ENCODE measurements at places on chromosomes 1 and 21.
A peak's percentile ranks its signal among the peaks of the same experiment; 100 is the strongest.

DNA sequence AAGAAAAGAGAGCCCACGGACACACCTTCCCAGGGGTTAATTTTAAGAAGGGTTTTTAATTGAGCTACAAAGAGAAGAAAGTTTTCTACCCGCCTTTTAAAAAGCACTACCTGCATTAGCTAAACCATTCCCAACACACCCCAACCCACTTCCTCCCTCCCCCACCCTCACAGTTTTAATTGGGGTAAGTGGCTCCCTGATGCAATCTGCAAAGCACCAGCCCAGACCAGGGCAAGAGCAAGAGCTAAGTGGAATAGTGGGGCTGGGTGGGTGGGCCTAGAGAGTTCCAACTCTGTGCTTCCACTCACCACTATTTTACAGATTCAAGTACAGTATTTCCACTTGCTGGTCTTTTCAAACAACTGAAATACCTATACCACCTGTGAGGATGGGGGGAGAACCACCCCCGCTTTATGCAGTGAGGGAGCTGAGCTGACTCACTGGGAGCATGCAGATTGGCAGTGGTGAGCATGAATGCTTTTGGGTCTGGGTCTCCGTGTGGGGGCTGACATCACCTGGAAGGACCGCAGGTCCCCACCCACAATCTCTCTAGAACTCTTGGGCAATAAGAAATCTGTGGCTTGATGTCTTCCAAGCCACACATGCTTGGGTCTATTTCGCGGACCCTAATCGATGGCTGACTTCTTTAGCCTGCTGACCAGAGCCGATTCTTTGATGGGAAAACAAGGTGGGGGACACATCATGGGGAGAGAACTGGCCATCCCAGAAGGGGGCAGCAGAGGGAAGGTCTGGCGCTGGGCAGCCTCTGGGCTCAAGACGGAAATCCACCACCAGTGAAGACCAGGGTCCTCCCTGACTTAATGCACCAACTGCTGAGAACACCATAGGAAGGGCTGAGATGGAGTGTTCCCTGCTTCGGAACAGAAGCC lies 95.5 kb downstream of the SSBP3 start:
- DNase-seq = peak; percentile 10

DNA sequence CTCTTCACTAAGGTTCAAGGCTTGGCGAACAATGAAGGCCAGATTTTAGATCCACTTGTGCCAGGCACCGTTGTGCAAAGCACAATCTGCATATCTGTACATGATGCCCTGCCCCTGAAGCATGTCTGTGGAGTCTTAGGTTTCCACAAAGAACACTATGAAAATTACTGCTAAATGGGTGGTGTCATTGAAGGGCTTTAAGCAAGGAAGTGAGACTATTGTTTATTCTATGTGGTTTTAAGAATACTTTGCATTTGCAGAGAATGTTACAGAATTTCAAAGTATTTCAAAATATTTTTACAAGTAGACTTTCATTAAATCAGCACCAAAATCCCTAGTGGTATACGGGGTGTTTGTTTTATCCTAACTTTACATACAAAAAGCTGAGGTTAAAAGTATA lies 8.8 kb downstream of the TSEN15 start:
- DNase-seq = no peak

GRCh38 chr21:45154511-45155508 lies 80.4 kb downstream of the ADARB1 start:
- DNase-seq = peak; percentile 13

DNA sequence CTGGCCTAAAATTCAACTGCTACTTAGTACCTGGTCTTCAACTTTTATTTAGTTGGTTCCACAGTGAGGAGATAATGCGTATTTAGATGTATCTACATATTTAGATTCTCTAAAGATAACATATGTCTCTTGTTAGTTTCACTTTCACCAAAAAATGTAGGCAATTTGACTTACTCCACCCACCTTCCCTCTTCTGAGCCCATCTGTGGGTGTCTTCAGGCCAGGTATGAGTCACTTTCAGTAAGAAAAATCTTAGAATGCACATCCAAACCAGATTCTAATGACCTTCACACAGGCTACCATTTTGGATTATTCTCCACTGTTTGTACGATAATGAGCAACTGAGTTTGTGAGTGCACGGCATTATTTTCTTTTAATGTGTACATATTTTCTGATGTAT lies 501.7 kb downstream of the NEGR1 start:
- DNase-seq = no peak

GRCh38 chr1:109188781-109189180 lies 24.9 kb upstream of the SARS1 start:
- DNase-seq = no peak

GRCh38 chr1:204487256-204487615 lies 7.4 kb downstream of the PIK3C2B start:
- no peak for DNase-seq

DNA sequence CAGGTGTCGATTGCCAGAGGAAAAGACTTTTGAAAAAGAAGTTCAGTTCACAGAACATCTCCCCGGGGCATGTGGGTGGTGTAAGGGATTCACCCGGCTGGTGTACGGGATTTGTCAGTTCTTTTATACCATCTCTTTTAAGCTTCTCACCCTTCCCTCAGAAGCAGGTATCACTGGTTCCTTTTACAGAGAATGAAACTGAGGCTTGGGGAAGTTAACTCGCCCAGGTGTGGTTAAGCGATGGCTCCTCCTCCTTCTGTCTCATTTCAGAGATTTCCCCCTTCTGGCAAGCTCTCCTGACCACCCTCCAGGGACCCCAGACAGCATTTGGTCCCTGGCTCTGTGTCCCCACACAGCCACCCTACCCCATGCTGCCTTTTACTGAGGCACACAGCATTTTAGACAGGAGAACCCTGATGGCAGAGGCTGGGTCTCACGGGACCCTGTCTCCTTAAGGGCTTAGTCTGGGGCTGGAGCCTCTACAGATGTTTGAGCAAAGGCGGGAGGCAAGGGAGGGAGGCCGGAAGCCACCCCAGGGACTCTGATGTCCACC lies 2.8 kb upstream of the ECE1 start:
- peak; percentile 76 for DNase-seq

GRCh38 chr1:196593955-196594354 lies 14.3 kb downstream of the KCNT2 start:
- DNase-seq = no peak

- DNase-seq = no peak
Measured at GRCh38 chr21:39593522-39593921, 19.2 kb upstream of the B3GALT5 start.

DNA sequence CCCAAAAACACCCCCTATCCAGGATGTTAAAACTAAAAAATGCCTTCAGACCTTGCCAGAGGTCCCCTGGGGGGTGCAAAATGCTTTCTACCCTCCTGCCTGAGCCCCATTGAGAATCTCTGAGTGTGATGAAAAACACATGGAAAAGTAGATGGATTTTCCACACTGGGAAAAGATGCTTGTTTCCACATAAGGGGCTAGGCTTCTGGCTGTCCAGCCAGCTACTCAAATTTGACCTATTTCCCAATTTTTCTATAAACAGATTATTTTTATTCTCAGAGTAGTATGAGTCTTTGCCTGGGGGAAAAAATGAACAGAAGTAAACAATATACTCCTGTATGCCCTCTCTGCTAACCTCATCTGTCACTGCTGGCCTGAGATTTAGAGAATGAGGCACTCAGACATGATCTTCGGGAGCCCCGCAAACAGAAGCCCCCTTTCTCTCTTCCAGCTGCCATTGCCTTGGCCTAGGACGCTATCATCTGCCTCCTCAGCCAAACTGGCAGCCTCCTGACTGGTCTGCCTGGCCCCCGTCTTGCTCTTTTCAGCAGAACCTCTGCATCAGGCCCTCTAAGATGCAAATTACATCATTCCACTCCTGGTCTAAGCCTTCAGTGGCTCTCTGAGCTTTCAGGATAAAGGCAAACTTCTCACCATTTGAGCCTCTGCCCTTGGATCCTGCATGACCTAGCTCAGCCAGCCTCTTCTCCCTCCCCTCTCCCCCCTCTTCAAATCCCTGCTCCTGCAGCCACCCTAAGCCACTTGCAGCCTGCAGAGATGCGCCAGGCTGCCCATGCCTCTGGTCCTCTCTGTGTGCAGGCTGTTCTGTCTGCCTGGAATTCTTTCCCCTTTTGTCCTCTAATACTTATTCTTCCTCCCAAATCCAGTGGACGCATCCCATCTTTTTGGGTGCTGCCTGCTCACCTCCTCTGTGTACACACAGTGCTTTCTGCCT lies 39.7 kb upstream of the TMEM125 start:
- no peak for DNase-seq

DNA sequence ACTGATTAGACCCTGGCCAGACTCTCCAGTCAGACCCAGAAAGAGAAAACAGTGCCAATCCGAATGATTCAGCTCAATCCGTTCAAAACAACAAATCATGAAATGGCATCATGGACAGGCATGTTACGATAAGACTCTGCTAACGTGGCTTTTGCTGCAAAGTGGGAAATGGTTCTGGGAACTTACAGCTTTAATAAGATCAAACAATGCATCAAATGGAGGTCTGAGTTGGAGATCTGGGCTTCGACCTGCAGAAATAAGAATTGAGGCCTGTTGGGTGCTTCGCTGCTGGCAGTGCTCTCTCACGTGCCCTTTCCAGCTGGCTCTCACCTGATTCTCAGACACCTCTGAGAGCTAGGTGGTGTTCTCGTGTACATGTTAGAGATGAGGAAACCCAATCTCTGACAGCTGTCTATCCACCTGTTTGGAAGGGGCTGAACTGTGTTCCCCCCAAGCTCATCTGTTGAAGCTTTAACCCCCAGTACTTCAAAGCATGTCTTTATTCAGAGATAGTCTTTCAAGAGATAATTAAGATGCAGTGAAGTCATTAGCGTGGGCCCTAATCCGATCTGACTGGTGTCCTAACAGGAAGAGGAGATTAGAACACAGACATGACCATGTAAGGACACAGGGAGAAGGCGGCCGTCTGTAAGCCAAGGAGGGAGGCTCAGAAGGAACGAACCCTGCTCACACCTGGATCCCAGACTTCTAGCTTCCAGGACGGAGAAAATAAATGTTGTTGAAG lies 45.5 kb upstream of the ETS2 start:
- no peak for DNase-seq

DNA sequence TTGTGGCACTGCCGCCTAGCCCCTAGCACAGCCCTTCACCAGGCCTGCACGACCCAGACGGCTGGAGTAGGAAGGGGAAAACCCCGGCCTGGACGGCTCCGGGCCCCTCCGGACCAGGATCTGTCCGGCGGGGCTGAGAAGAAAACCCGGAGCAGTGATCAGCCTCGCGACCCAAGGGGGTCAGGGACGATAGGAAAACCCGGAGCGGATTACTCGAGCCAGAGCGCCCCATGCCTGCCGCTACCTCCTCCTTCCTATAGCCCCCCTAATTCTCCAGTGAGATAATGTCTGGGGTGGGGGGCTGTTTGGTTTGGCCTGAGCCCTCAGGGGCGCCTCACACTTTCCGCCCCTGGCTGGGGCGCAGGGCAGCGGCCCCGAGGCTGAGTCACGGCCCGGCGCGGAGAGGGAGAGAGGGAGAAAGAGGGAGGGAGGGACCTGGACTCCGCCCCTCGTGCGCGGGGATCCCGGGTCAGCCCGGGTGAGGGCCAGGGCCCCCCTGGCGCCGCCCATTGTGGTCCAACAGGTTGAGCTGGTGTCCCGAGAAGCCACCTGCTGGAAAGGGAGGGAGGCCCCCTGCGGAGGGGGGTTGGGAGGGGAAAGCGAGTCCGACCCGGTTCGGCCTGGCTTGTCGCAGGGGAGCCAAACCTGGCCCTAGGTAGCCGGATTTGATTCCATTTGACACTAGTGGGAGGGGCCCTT lies 1.7 kb upstream of the ZBTB7B start:
- peak; percentile 90 for DNase-seq

DNA sequence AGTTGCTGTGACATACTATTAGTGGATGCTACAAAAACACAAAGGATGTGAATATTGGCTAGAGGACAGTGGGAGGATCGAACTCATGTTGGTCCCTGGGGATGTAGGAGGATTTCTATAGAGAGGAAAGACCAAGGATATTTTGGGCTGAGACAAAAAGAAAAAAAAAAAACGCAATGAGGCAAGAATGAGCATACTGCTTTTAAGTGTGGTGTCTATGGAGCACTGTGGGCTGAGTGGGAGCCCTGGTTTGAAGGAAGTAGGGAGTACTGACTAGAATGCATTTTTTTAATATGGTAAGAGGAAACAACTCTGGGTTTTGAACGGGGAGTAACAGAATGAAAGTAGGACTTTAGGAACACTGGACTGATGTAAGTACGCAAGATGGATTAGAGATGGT lies 450.7 kb downstream of the NEGR1 start:
- no peak for DNase-seq

GRCh38 chr1:8739377-8739776 lies 78.1 kb downstream of the RERE start:
- peak; percentile 14 for DNase-seq

DNA sequence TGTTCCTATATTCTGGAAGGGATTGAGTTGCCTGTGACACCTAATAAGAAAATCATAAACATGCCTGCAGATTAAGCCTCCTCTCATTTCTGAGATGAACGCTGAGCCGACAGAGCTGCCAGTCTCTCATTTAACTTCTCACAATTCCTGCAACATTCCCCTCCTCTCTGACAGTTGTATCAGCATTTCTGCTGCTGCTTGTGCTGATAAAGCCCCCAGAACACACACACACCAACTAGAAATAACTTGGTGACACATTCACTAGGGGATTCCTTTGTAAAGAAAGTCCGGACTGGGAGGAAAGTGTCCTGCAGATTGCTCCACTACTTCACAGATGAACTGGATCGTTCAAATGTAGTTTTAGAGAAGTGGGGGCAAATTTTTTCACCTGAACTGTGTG lies 437.3 kb downstream of the PLA2G4A start:
- DNase-seq = no peak

GRCh38 chr1:46532095-46532494 lies 19.4 kb downstream of the KNCN start:
- DNase-seq = peak; percentile 71

DNA sequence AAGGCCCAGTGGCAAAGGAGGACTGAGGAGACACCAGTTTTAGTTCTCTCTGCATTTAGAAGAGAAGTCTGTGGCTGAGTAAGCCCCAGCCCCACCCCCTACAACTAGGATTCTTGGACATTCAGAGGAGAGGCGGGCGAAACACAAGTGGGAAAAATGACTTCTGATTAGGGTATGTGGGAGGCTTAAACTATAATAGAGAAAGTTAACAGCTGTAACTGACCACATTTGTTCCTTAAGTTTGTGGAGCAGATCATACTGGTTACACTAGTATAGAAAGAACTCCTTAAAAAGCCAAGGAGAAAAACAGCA lies 11.2 kb upstream of the TRIM33 start:
- no peak for DNase-seq
